ENCODE measurements at places on chromosomes 11 and 22. TPM values are rescaled to one million over a fixed set of nuclear protein-coding genes. Genes with fewer than 3 reads are reported as not detected.

DNA sequence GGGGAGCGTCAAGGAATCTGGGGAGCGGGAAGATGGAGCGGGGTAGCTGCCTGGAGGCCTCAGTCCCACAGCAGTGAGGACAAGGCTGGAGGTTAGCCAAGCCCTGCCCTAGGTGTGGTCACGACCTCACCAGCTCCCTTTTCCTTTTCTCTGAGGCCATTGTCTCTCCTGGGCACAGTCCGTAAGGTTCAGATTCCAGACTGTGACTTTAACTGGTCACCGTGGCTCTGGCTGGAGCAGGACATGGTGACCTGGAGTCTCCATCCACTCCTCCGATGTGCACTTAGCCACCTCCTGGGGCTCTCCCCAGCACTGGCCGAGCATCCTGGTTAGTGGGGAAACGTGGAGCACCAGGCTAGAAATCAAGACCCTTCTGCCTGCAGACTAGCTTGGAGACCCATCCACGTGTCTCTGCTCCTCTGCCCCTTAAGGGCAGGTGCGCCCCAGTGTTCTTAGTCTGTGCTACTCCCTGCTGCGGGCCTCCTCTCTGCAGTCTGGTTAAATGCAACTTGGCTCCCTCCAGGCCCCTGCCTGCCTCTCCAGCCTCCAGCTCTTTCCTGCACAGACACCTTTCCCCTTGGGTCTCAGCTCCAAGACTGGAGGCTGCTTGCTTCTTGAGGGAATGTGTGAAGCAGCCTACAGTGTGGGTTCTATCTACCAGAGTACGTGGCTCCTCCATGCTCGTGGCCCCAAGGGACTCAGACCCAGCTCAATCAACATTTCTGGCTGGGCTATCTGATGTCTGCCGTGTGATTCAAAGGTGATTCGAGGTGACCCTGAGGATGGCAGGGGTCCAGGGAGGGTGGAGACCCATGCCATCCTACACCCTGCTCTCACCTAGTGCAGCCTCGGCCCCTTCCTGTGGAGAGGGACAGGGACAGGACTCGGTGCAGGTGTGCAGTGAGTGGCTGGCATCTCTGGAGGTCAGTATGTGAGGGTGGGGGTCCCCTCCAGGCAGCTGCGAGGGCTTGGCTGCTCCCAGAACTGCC, 5.2 kb downstream of the SLC25A1 start:
- H3K36me3 ChIP-seq: peaks cover 4% of the 10 kb centered on the region
- DNase-seq: no peak
- H3K27me3 ChIP-seq: peaks cover 9% of the 10 kb centered on the region
- peaks cover 84% of the 10 kb centered on the region for H3K4me1 ChIP-seq

ACR gene
- polyA plus RNA-seq: 0.19 TPM

GRCh38 chr11:33698921-33699320, 1.7 kb downstream of the C11orf91 start:
- no peak for DNase-seq
- H3K4me1 ChIP-seq: peaks cover 60% of the 10 kb centered on the region
- peak overlapping the region; percentile 85 for H3K27ac ChIP-seq
- no peaks in the 10 kb centered on the region for H3K36me3 ChIP-seq
- H3K4me3 ChIP-seq: no peak overlapping the region

- no peak for DNase-seq
- no peak overlapping the region for H3K4me3 ChIP-seq
- H3K27me3 ChIP-seq: no peaks in the 10 kb centered on the region
- no peaks in the 10 kb centered on the region for H3K4me1 ChIP-seq
- H3K36me3 ChIP-seq: peaks cover 14% of the 10 kb centered on the region
- H3K27ac ChIP-seq: no peak overlapping the region
Observed at GRCh38 chr11:32109138-32109537, 18.3 kb downstream of the RCN1 start.

GRCh38 chr11:103623933-103624332, 412.5 kb upstream of the DDI1 start:
- no peaks in the 10 kb centered on the region for H3K36me3 ChIP-seq
- DNase-seq: no peak
- H3K4me3 ChIP-seq: no peak overlapping the region

DNA sequence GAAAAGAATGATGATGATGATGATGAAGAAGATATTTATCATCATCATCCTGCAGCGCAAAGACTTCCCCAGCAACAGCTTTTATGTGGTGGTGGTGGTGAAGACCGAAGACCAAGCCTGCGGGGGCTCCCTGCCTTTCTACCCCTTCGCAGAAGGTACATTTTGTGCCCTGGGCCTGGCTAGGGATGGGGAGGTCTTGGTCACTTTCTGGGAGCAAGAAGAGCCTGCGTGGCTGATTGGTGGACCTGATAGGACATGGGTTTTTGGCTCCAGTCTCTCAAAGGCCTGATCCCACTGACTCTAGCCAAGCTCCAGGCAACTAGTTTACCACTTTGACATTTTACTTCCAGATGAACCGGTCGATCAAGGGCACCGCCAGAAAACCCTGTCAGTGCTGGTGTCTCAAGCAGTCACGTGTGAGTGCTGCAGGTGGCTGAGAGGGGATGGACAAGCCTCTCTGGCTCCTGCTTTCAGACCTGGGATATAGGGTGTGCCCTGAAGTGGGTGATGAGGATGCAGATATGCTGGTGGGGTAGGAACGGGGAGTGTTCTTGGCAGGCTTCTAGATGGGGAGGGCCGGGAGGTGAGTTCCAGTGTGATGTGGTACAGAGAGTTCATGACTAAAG, 5.3 kb downstream of the SIDT2 start:
- H3K4me3 ChIP-seq: no peak overlapping the region
- peak; percentile 73 for DNase-seq
- no peaks in the 10 kb centered on the region for H3K27me3 ChIP-seq
- H3K4me1 ChIP-seq: peaks cover 64% of the 10 kb centered on the region
- H3K27ac ChIP-seq: peak overlapping the region; percentile 75

GRCh38 chr11:130858215-130858614, 58.1 kb downstream of the SNX19 start:
- no peaks in the 10 kb centered on the region for H3K36me3 ChIP-seq
- DNase-seq: no peak
- H3K4me3 ChIP-seq: no peak overlapping the region

MS4A1 gene
- polyA plus RNA-seq: 1.2 TPM

PHLDA2 gene
- polyA plus RNA-seq: 25.5 TPM

RIMBP3B gene
- not detected for polyA plus RNA-seq

OR4A16 gene
- polyA plus RNA-seq: not detected

GRCh38 chr11:112292785-112293407, 32.2 kb upstream of the PLET1 start:
- DNase-seq: peak; percentile 39
- H3K4me1 ChIP-seq: peaks cover 27% of the 10 kb centered on the region
- no peak overlapping the region for H3K4me3 ChIP-seq
- H3K27ac ChIP-seq: no peak overlapping the region
- no peaks in the 10 kb centered on the region for H3K36me3 ChIP-seq

RGL4 gene
- 0.65 TPM for polyA plus RNA-seq

- no peaks in the 10 kb centered on the region for H3K27me3 ChIP-seq
- no peaks in the 10 kb centered on the region for H3K4me1 ChIP-seq
- no peak for DNase-seq
Observed at GRCh38 chr11:85531191-85531897, 95.8 kb downstream of the DLG2 start.

KCTD14 gene
- polyA plus RNA-seq: 27.2 TPM

SHISAL1 gene
- 0.43 TPM for polyA plus RNA-seq

GRCh38 chr22:50310031-50310722, 2.7 kb upstream of the PLXNB2 start:
- peaks cover 6% of the 10 kb centered on the region for H3K27me3 ChIP-seq
- peaks cover 48% of the 10 kb centered on the region for H3K4me1 ChIP-seq
- no peak overlapping the region for H3K27ac ChIP-seq
- H3K36me3 ChIP-seq: peaks cover 3% of the 10 kb centered on the region

IL17REL gene
- not detected for polyA plus RNA-seq

GRCh38 chr11:104738918-104739317, 159.3 kb downstream of the CASP12 start:
- H3K27ac ChIP-seq: no peak overlapping the region
- H3K4me3 ChIP-seq: no peak overlapping the region
- H3K4me1 ChIP-seq: no peaks in the 10 kb centered on the region
- no peak for DNase-seq
- no peaks in the 10 kb centered on the region for H3K36me3 ChIP-seq

PIWIL4 gene
- 1.7 TPM for polyA plus RNA-seq

DNA sequence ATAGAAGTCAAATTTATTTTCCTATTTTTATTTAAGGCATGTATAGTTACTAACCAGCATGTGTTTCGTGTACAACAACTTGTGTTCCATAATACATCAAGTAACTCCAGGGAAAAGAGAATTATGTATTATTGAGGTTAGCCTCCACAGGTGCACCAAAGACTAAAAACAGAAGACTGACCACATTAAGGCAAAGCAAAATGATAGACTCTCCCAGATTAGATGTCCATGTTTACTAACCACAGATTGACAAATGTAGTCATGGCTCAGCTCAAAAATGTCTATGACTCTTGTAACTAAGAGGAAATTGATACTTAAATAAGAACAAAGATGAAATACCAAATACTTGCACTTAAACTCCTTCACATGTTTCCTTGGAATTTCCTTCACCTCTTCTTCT, 238.5 kb downstream of the METTL15 start:
- H3K4me1 ChIP-seq: peaks cover 5% of the 10 kb centered on the region
- no peaks in the 10 kb centered on the region for H3K27me3 ChIP-seq
- no peak overlapping the region for H3K27ac ChIP-seq
- H3K4me3 ChIP-seq: no peak overlapping the region
- H3K36me3 ChIP-seq: no peaks in the 10 kb centered on the region

CAPN5 gene
- 21.7 TPM for polyA plus RNA-seq

DNA sequence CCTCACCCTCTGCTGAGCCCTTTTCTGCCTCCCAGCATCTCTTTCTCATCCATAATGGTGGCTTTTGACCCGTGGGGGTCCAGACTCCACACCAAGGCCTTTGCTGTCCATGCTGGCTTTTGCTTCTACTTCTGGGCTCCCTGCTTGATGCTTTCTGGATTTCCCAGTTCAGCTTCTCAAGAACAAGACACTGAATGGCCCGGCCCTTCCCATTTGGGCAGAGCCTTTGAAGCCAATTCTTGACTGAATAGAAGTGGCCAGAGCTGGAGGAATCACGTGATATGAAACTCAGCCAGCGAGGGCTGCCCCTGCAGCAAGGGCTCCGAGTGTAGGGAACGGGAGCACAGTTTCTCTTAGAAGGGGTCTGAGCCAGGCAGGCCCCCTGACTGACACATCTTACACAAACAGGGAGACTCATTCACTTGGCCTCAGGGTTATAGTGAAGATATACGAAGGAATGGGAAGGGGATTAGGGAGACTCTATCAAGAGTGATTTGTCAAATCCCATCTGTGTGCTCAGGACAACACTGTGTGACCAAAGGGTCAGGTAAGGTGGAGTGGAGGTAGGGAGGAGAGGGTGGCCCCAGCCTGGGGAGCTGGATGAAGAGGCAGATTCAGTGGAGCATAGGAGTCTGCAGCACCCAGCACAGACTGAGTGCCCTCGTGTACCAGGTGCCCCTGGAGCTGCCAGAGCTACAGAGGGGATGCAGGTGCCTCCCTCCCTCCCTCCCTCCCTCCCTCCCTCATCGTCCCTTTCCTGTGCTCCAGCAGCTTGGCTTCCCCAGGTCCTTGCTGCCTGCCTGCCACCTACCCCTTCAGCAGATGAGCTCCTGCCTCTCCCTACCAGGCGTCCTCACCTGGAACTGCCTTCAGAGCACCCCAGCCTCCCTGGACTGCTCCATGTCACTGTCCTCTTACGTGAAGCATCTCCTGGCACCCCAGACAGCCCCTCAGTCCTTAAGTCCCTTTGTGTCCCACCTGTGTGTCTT, 106.0 kb downstream of the TRIM29 start:
- no peak overlapping the region for H3K4me3 ChIP-seq
- H3K4me1 ChIP-seq: no peaks in the 10 kb centered on the region
- H3K27me3 ChIP-seq: peaks cover 44% of the 10 kb centered on the region
- no peak for DNase-seq

SHANK3 gene
- polyA plus RNA-seq: 3.4 TPM

PPARA gene
- 5.3 TPM for polyA plus RNA-seq

GRCh38 chr11:2215561-2216399, 44.2 kb upstream of the TH start:
- H3K27ac ChIP-seq: no peak overlapping the region
- DNase-seq: no peak
- H3K36me3 ChIP-seq: no peaks in the 10 kb centered on the region
- H3K27me3 ChIP-seq: no peaks in the 10 kb centered on the region

C1QTNF4 gene
- polyA plus RNA-seq: 2.7 TPM

DTX4 gene
- 13.5 TPM for polyA plus RNA-seq

SNU13 gene
- 131 TPM for polyA plus RNA-seq

ARHGAP8 gene
- 18.7 TPM for polyA plus RNA-seq

- H3K36me3 ChIP-seq: no peaks in the 10 kb centered on the region
- no peaks in the 10 kb centered on the region for H3K27me3 ChIP-seq
- H3K27ac ChIP-seq: peak overlapping the region; percentile 85
Observed at GRCh38 chr11:114290503-114291235, 5.5 kb upstream of the NNMT start.

- no peaks in the 10 kb centered on the region for H3K27me3 ChIP-seq
- no peak for DNase-seq
- H3K4me3 ChIP-seq: no peak overlapping the region
- H3K4me1 ChIP-seq: no peaks in the 10 kb centered on the region
- no peak overlapping the region for H3K27ac ChIP-seq
Observed at GRCh38 chr11:130553306-130553705, 104.9 kb downstream of the ADAMTS15 start.

LIF gene
- polyA plus RNA-seq: 5.0 TPM

- no peak overlapping the region for H3K27ac ChIP-seq
- no peaks in the 10 kb centered on the region for H3K4me1 ChIP-seq
- no peaks in the 10 kb centered on the region for H3K27me3 ChIP-seq
- no peak overlapping the region for H3K4me3 ChIP-seq
- H3K36me3 ChIP-seq: no peaks in the 10 kb centered on the region
Observed at GRCh38 chr11:76176463-76176862, 29.8 kb downstream of the WNT11 start.

GRCh38 chr22:28204382-28204781, 285.3 kb upstream of the PITPNB start:
- no peak overlapping the region for H3K4me3 ChIP-seq
- no peak for DNase-seq
- peaks cover 11% of the 10 kb centered on the region for H3K4me1 ChIP-seq
- no peak overlapping the region for H3K27ac ChIP-seq
- no peaks in the 10 kb centered on the region for H3K27me3 ChIP-seq

- H3K36me3 ChIP-seq: peaks cover 75% of the 10 kb centered on the region
- DNase-seq: no peak
- H3K27me3 ChIP-seq: no peaks in the 10 kb centered on the region
- H3K4me3 ChIP-seq: no peak overlapping the region
Observed at GRCh38 chr22:46726986-46727317, 11.1 kb downstream of the CERK start.

DNA sequence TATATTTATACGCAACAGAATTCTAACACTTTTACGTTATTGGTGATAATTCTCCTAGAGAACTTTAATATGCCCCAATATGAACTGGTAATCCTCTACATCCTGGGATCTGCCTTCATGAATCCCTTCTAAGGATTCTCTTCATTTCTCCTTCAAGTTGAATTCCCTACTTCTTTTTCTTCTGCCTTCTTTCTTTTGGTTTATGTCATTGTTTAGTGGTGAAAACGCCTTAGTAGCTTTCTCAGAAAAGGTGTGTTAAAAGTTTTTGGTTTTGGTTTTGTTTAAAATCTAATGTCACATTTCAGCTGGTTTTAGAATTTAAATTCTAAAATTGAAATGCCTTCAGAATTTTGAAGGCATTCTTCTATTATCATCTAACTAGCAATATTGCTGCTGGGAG, 17.7 kb upstream of the RTL6 start:
- no peak overlapping the region for H3K27ac ChIP-seq
- H3K4me3 ChIP-seq: no peak overlapping the region
- no peaks in the 10 kb centered on the region for H3K36me3 ChIP-seq
- no peaks in the 10 kb centered on the region for H3K27me3 ChIP-seq

GRCh38 chr22:21079493-21079892, 33.7 kb downstream of the LRRC74B start:
- no peak overlapping the region for H3K27ac ChIP-seq
- no peaks in the 10 kb centered on the region for H3K27me3 ChIP-seq
- no peaks in the 10 kb centered on the region for H3K36me3 ChIP-seq

GGTLC2 gene
- polyA plus RNA-seq: not detected
